Fibroblast of skin of abdomen (primary cell): ENCODE measurements at places on chromosomes 1 and 21.

GRCh38 chr1:30422251-30422650, 301.1 kb downstream of the MATN1 start:
- no peak for DNase-seq

DNA sequence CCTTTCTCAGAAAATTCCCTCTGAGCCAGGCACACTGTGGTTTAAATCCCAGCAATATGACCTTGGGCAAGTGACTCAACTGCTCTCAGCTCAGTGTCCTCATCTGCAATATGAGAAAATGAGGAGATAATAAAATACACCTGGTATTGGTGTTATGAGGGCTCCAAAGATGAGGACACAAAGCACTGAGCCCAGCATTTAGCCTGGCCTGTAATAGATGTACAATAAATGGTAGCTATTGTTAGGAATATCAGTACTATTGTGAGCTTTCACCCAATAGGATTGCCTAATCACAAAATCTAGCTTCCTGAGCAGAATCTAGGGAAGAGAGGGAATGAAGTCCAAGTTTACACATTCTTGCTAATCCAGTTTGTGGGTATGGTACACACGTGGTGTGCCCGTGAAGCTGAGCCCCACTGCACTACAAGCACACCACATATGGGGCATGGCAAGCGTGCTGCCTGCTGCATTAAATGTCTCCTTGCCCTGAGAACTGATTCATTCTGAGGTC, 24.3 kb upstream of the SLC30A1 start:
- DNase-seq: peak; percentile 45

DNA sequence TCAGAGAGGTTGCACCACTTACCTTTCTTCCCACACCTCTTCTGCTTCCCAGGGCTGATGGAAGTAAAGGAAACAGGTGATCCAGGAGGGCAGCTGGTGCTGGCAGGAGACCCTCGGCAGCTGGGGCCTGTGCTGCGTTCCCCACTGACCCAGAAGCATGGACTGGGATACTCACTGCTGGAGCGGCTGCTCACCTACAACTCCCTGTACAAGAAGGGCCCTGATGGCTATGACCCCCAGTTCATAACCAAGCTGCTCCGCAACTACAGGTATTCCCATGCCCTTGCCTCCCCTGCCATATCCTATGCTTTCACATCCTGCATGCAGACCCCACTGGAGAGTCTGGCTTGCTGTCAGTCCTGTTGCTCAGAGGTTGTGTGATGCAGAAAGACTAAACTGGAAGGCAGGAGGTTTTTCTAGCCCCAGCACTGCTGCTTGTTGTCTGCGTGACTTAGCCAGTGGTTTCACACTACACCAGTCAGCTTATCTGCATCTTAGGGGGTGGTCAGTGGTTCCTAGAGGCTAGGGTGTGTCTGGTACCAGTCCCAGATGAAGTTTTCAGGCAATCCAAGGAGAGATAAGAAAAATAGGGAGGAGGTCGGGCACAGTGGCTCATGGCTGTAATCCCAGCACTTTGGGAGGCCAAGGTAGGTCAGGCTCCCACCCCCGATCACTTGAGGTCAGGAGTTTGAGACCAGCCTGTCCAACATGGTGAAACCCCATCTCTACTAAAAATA, 10.2 kb downstream of the RHOC start:
- DNase-seq: no peak

DNA sequence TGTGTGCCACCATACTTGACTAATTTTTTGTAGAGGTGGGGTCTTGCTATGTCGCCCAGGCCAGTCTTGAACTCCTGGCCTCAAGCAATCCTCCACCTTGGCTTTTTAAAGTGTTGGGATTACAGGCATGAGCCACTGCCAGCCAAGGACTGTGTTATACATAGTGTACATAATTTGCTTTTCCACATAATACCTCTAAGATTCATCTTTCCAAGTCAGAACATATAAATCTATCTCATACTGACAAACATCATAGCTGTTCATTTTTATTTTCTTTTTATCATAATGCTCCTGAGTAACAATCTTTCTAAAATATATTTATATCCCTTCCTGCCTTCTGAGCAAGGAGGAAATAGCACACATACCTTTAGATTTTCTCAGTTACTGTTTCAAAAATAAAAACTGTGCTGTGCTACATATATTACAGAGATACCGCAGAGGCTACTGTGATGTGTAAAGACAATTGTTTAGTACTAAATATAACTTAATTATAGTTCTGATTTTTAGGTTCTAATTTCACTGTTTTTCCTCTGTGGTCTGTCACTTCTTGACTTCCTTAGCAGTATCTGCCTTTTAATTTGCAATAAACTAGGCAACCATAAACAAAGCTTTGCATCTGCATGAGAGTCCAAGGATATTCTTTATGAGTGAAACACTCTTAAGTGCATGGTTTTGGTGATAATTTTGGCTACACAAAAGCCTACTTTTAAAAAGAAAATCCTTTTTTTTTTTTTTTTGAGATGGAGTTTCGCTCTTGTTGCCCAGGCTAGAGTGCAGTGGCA, 59.3 kb downstream of the EYA3 start:
- DNase-seq: peak; percentile 50

- DNase-seq: no peak
Measured at GRCh38 chr1:6425658-6426057, 1.1 kb downstream of the ESPN start.

GRCh38 chr1:5934058-5934884, 58.0 kb downstream of the NPHP4 start:
- DNase-seq: no peak

DNA sequence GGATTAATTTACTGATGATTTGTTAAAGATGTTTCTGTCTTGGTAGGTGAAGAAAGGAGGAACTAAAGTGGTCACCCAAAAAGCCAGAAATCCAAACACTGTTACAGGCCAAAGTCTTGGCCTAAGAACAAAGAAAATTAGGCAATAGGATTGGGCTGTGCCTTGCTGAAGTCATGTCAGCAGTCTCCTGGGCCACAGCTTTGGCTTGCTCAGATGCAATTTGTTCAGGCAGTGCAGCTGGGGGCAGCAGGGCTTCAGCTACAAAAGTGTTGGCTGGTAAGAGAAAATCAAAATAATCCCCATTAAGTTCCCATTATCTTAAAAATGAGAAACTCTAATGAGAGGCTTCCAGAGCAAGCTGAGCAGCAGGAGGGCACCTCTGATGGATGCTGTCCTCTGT, 14.0 kb upstream of the RAP1A start:
- peak; percentile 49 for DNase-seq

- DNase-seq: peak; percentile 9
Measured at GRCh38 chr1:176501599-176501998, 38.6 kb downstream of the PAPPA2 start.
